Stimulated activated naive CD4-positive, alpha-beta T cell treated with Interleukin-2 at 50 U/mL for 16 hours (primary cell): ENCODE measurements at places on chromosomes 2 and 18.

DNA sequence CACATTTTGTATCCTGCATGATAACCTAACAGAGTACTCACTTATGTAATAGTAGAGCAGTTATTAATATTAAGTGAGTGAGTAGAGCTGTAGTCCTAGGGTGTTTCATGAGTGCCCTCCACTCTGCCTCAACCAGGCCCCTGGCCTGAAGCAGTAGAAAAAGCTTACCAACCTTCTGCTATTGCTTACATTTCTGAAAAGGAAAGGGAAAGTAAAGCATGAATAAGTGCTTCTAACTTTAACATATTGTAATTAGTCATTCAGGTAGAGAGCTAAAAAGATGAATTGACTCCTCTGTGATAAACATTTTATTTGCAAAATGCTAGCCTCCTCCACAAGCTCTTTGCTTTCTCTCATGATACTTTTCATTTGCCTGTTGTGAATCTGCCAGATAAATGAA is 94.7 kb upstream of the RPE start:
- no peak for DNase-seq

- DNase-seq, result no peak
Measured at GRCh38 chr2:182165202-182165601, 179.5 kb downstream of the PPP1R1C start.

DNA sequence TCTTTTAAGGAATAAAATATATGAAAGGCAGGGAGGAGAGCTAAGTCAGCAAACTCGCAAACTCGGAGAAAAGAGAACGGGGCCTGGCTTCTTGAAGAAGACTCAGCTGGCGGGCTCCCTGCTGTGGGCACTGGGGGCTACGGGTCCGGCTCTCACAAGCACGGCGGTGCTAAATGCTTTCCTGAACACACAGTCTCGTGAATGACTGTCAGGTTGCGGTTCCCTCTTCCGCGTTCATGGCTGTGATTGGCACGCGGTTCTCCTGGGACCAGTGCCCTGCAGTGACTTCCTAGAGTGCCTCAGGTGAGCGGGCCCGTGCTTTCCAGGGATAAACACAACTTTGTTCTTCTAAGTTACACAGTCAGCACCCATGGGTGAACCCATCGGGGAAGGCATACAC is 208.4 kb downstream of the HDAC4 start:
- DNase-seq, result no peak

- DNase-seq, result no peak
Measured at GRCh38 chr18:12886498-12887126, 2.6 kb upstream of the PTPN2 start.

DNA sequence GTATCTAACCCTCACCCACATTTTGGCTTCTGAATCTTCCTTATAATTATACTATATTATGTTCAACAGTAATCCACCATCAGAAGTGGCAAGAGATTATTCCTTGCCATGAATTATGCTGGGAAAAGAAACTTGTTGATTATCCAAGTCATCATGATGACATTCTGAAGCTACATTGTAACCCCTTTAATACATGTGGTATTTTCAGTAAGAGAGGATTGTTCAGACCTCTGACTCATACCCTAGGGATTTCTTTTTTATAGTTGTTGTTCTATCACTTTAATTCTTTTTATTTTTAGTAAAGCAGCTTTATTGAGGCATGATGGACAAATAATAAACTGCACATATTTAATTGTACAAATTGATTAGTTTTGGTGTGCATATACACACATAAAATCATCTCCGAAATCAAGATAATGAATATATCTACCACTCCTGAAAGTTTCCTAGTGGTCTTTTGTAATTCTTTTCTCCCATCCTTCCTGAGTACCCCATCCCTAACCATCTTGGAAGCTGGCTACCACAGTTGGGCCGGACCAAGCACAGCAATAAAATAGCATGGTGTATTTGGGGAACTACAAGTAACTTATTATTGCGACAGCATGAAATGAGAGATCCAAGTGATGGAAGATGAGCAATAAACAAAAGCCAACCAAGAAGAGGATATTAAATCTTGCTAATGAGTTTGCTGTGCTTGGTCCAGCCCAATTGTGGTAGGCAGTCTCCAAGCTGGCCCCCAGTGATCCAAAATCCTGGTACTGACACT is 159.9 kb downstream of the BARD1 start:
- DNase-seq, result no peak

- no peak for DNase-seq
Measured at GRCh38 chr2:100702438-100703109, 117.4 kb upstream of the NPAS2 start.

- DNase-seq, result no peak
Measured at GRCh38 chr2:133718688-133719201, 150.5 kb upstream of the NCKAP5 start.
